ENCODE measurements at places on chromosomes 13 and 19.

DNA sequence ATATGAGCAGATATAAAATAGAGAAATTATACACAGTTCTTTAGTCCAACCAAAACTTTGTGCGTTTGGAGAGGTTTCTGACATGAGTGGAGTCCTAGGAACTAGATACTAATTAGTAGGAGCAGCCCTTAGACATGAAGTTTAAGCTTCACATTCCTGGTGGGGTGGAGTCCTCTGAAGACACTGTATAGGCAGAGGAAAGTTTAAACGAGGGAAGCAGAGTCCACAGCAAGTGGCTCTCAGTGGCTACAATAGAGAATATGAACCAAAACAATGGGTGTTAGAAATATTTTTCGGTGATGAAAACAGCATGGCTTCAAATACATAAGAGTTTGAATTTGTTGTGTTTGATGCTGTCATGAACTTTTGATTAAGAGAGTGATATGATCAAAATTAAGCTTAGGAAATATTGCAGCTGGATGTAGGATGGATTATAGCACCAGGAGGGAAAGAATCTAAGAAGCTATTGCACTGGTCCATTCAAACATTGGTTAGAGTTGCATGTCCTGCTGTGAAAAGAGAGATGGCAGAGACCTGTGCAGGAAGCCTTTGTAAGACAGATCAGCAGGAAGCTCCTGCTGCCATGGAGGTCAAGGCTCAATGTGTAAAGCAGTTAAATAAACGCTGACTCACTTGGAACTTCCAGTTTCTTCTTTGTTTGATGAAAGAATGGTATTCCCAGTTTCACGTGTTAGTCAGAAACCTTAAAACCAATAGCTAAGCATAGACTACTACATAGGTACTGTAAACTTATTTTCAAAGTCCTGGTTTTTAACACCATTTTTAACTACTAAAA, 175.2 kb downstream of the TDRD3 start:
- peak; percentile 70 for DNase-seq

DNA sequence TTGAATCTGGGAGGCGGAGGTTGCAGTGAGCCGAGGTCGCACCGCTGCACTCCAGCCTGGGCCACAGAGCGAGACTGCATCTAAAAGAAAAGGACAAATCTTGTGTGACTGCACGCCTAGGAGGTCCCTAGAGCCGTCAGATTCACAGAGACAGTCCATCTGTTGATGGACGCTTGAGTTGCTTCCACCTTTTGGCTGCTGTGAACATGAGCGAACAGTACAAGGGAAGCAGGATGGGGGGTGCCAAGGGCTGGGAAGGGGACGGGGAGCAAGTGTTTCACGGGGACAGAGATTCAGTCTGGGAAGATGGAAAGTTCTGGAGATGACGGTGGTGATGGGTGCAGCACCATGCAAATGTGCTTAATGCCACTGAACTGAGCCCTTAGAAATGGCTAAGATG, 78.7 kb downstream of the GNG7 start:
- no peak for DNase-seq

- DNase-seq, result no peak
These were observed 113.6 kb downstream of the ATP11A start for GRCh38 chr13:112803422-112803821.

GRCh38 chr13:92354583-92354982, 872.0 kb upstream of the GPC6 start:
- DNase-seq, result peak; percentile 16

DNA sequence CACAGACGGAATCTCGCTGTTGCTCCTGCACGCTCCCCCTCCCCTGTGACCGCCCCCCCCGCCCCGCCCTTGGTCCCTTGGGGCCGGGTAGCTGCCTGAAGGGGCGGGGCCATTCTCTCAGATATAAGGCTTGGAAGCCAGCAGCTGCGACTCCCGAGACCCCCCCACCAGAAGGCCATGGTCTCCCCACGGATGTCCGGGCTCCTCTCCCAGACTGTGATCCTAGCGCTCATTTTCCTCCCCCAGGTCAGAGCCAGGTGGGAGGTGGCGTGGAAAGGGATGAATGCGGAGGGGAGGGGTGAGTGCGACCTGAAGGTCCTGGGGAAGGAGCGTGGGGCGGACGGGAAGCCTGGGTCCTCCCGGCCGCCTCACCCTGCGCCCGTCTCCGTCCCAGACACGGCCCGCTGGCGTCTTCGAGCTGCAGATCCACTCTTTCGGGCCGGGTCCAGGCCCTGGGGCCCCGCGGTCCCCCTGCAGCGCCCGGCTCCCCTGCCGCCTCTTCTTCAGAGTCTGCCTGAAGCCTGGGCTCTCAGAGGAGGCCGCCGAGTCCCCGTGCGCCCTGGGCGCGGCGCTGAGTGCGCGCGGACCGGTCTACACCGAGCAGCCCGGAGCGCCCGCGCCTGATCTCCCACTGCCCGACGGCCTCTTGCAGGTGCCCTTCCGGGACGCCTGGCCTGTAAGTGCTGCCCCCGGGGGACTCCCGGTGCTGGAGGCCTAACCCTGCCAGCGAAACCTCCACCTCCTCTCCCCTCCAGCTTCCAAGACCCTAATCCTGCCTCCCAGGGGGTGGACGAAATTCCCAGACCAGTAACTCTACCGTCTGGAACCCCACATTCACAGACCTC, at the start of gene DLL3:
TSS of gene DLL3 (plus strand) at position 150 of the 845 bp plus-strand sequence. CDS start at position 178, 28 bp downstream.
- DNase-seq, result no peak

DNA sequence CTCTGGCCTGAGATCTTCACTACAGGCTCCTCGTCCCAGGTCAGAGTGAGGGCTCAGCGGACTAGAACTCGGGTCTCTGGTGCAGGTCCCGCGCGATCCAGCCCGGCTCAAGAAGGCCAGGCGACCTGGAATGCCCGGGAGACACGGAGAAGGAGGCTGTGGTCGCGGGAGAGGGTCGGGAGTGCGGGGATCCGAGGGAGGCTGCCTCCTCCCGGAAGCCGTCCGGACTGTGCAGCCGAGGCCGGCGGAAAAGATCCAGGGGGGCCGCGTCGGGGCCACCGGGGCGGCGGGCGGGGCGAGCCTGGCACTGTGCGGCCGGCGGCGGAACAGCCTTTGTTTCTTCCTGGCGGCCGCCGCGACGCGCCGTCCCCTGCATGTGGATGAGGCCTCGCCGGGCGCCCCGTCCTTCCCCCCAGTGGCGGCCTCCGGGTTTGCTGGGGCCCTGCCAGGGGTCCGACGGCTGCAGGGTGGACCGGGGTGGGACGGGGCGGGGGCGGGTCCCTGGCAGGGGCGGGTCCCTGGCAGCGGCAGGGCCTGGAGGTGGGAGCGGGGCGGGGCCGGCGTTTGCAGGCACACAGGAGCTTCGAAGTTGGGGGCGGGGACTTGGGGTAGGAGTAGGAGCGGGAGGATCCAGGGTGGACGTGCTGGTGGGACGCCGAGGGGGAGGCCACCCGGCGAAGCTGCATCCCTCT, 1.0 kb upstream of the SLC7A10 start:
- DNase-seq, result peak; percentile 10

DNA sequence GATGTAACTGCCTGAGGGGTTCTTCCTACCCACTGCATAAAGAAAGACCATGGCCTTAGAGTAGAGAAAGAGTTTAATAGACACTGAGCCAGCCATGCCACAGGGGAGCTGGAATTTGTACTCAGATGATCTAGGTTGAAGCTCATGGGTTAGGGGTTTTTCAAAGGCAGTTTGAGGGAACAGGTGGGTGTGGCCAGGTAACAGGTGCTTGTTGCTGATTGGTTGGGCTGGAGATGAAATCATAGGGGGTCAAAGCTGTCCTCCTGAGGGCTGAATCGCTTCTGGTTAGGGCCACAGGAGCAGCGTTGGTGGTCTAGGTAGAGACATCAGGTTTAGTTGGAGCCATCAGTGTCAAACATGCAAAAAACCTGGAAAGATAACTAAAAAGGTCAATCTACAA, 59.2 kb upstream of the CSNK1A1L start:
- no peak for DNase-seq

DNA sequence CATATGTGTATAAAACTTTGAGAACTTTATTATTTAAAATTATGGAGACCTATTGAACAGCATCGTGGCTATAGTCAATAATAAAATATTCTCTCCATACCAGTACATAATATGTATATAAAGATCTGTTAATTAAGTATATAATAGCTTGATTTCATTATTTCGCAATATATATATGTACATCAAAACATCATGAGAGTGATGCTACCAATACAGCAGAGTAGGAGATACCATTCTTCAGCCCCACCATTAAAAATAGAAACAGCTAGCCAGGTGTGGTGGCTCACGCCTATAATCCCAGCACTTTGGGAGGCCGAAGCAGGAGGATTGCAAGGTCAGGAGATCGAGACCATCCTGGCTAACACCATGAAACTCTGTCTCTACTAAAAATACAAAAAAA, 1755.3 kb upstream of the SPRY2 start:
- DNase-seq, result no peak

GRCh38 chr19:51418707-51419106, 1.3 kb upstream of the SIGLEC10 start:
- DNase-seq, result no peak

- DNase-seq, result no peak
These were observed 6.8 kb upstream of the ZNF561 start for GRCh38 chr19:9627856-9628255.

GRCh38 chr13:58298556-58299135, 667.1 kb downstream of the PCDH17 start:
- no peak for DNase-seq

- DNase-seq, result peak; percentile 95
These were observed 96.2 kb downstream of the INSR start for GRCh38 chr19:7197760-7198696.

DNA sequence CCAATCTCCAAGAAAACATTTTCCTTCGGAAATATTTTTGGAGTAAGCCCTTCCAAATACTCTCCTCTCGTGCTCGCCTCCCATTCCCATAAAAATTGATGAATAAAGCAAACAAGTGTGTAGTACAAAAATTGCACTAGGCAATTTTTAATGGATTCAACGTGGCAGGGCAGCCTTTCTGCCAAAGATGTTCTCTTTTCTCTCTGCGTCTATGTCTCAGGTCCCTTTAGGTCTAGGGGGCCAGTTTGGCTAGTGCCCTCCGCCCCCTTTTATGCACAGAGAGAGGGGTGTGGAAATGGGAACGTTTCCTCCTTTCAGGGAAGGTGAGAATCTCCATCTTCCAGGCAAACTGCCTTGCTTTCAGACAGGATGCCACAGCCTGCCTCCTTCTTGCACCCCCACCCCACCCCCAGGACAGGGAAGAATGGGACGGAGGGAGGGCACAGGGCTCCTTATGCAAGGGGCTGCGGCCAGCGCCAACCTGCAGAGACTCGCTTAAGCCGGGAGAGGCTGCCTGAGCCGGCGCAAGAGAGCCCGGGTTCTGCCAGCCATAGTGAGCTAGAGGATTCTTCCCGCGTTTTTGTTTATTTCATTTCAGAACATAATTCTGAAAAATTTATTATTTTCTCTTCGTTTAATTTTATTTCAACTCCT, 2.7 kb upstream of the ZIC2 start:
- no peak for DNase-seq

- no peak for DNase-seq
These were observed 45.3 kb downstream of the LRCH1 start for GRCh38 chr13:46598140-46598819.

DNA sequence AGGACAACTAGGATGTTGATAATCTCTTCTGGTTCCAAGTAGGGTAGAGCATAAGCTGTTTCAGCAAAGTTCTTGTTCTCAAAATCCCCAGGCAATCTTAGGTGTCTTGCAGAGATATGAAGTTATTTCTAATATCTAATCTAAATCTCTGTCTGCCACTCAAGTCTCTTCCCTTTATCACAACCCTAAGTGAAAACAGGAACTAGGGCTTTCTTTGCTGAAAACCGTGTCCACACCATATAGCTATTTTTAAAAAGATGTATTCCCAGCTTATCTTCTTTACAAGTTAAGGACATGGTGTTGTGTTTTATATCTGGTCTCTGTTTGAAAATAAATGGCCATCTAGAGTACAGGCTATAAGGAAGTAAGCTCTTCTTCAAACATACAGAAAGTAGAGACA, 11.3 kb upstream of the RNASEH2B start:
- DNase-seq, result no peak
